ENCODE measurements at places on chromosomes 6 and 20. TPM values are rescaled to one million over a fixed set of nuclear protein-coding genes. Genes with fewer than 3 reads are reported as not detected.

DNA sequence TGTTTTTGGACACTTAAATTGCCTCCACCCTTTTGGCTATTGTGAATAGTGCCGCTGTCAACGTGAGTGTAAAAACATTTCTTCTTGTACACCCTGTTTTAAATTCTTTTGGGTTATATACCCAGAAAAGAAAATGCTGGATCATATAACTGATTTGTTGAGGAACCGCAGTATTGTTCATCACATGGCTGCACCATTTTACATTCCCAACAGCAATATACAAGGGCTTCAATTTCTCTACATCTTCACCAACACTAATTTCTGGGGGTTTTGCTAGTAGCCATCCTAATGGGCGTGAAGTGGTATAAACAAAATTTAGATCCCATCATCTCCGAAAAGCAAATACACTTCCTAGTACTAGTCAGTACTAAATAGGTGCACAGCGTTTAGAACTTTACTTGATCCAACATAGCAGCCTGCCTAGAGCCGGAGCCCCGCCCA is 579 bp upstream of the BPHL start:
- DNase-seq = no peak

DNA sequence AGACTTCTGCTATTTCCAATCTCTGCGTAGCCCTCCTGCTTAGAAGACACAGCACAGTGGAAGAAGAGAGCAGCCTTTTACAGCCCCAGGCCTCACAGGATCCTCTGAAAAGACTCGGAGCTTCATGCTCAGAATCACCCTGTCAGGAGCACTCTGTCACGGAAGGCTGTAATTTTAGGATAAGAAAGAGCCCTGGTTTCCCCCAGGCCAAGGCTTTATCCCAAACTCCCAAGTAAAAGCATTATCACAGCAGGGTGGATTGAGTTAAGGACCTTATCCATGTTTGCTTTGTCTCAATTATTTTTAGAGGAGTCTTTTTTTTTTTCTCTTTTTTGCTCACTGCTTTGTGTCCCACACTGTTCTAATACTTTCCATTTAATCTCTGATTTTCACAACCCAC is 39.2 kb downstream of the ANKS1A start:
- no peak for DNase-seq

DNA sequence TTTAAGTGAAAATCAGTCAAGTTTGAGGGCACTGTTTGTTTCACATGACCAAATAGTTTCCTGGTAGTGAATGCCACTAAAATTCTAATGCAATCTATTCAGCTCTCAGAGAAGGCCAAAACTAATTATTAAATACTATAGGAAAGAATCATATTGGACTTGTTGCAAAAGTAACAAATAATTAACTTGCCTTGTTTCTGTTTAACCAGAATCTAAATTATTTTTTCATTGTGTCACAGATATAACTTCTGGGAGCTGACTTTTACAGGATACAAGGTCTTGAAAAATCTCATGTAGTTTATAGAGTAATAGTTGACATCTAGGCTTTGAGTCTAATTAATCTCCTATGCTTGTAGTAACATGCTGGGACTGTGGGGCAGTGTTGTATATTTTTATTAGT is 44.5 kb downstream of the PRSS35 start:
- no peak for DNase-seq

- no peak for DNase-seq
These were observed 4.7 kb downstream of the LINC00237 start for GRCh38 chr20:21101453-21101931.

DNA sequence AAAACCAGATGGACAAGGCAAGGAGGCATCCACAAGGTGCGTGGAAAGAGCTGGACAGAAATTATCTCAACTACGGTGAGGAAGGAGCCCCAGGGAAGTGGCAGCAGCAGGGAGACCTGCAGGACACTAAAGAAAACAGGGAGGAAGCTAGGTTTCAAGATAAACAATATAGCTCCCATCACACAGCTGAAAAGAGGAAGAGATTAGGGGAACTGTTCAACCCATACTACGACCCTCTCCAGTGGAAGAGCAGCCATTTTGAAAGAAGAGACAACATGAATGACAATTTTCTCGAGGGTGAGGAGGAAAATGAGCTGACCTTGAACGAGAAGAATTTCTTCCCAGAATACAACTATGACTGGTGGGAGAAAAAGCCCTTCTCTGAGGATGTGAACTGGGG is 26.8 kb downstream of the TRMT6 start:
- no peak for DNase-seq

Gene RAET1L
- 0.23 TPM for polyA plus RNA-seq

DNA sequence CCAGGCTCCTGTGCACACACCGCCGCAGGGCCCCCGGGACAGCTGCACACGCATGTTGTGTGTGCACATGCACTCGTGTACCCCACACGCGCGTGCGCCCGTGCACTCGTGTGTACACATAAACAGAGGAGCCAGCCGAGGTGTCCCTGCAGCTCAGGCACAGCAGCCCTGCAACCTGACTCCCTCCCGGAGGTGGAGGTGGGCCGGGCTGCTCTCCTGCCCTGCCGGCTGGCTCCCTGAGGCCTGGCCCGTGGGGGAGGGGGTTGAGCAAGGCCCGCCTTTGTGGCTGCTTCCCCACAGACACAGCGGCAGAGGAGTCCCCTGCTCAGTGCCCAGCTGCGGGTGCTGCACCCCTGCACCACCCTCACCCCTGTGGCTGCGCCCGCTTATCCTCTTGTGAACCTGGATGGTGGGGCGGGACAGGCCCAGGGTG is 624 bp downstream of the RBBP8NL start:
- no peak for DNase-seq

Gene C6orf58
- polyA plus RNA-seq = 0.55 TPM

Gene TRDN
- 3.0 TPM for polyA plus RNA-seq

GRCh38 chr20:10662661-10663458 is 10.9 kb downstream of the JAG1 start:
- DNase-seq = no peak

DNA sequence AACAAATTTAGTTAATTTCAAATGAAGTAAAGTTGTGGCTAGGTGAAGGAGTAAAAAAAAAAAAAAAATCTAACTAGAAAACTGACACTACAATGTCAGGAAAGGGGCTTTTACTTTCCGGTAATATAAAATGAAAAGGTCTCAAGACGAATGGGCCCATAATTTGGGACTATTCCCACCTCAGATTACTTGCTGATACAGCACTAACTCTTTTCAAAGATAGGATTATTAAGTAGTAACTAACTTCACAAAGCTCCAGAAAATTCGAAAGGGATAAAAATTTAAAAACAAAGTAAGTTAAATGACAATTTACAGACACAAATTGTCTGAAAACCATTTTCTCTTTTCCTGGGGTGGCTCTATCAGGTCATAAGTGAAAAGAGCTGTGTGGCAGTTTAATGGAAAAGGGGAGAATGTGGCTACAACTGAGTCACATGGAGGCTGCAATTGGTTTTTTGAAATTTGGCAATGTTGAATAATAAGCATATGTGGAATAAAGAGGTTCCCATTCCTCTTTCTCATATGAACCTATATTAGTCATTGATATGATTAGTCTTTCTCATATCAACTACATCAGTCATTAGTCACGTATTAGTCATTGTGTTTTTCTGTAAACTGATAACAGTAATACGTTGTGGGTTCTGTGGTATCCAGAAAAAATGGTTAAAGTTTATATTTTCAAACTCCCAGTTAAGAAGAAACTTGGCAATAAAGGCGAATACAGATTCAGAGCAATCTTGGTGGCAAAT is 78.0 kb downstream of the RWDD2A start:
- no peak for DNase-seq

Gene TMEM244
- not detected for polyA plus RNA-seq

DNA sequence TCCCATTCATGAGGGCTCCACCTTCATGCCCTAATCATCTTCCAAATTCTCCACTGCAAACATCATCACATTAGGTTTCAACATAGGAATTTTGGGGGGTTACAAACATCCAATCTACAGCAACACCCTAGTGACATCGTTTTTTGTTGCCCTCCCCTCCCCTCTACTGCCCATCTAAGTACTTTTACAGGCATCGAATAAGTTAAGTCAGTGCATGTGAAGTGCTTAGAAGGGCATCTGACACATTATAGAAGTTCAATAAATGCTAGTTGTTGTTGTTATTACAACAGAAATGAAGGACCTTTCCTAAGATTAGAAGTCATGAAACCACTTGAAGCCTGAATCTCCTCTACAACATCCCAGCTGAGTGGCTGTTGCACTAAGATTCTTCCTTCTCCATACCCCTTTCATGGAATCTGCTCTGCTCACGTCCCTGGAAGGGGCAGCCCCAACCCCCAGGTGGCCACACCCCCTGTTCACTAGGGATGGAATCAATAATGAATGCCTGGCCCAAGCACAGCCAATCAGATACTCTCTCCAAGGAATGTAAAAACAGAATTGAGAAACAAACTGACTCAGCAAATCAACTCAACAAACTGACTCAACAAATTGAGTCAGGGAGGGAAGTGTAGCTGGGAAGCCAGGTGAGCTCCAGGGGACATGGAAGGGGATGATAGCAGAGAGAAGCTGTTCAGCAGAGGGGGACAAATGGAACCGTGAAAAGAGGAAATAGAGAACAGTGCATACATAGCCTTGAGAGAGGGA is 3.9 kb upstream of the LRP11 start:
- DNase-seq = no peak

Gene AGER
- polyA plus RNA-seq = 25.3 TPM

GRCh38 chr6:70474751-70475150 is 61.4 kb downstream of the FAM135A start:
- no peak for DNase-seq

Data from renal cortex interstitium (tissue), 15 donors.